ENCODE measurements at places on chromosomes 5 and 9.
A peak's percentile ranks its signal among the peaks of the same experiment; 100 is the strongest.

DNA sequence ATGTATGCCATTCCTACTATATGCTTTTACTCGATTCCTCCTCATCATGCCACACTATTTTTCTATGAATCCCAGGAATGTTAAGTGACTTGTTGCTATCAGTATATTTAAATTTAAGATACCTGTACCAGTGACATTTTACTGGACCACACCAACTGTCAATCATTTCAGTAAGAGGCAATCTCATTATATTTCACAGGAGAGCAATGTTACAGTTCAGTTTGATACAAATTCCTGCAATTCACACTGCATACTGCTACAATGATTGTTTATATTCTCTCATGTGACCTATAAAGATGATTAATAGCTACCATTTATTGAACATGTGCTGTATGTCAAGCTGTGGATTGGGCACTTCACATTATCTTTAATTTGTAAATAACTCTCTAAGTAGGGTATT is 30.0 kb downstream of the SPEF2 start:
- no peak for DNase-seq

GRCh38 chr5:111834926-111835599 is 78.1 kb upstream of the NREP start:
- no peak for DNase-seq

DNA sequence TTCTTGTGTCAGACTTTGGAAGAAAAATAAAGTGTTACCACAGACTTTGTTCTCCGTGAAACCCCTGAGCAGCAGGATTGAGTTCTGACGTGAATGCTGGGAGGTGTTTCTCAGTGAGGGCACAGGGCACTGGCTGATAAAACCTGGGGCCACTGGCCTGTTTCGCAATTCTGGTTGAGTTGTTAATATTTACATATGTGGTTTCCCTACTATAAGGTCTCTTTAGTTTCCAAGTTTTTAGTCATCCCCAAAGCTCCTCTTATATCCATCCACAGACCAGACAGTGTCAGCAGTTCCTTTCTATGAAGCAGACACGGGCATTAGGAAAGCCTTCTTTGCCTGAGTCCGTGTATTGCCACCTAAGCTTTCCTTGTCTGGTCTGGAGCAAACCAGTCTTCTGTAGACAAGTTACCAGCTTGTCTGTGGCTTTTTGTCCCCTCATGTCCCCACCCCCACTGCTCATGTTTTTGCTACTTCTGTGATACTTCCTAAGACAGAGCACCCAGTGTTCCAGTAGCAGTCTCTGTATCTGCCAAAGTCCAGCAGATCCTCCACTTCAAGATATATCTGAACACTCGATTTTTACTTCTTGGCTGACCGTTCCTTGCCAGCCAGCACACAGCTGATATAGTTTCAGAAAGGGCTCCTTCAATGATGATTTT is 42.0 kb downstream of the ACO1 start:
- DNase-seq = no peak

DNA sequence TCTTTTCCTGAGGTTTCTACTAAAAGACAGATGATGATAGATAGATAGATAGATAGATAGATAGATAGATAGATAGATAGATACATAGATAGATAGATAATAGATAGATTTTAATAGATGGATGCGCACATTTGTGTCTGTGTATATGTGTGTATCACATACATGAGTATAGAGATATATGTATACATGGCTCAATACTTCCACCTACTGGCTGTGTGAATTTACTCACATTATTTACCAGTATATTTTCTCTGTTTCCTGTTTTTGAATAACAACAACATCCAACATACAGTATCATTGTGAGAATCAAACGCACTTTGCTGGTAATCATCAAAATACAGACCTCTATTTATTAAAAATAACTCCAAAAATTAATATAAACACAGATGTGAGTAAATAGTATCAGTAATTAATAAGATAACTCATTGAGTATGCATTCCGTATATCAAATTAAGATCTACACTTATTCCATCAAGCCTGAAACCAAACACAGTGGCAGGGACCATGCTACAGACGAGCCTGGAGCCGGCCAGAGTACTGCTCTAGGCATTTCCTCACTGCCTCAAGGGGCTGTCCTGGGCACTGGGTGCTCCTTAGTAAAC is 338.0 kb downstream of the SEMA5A start:
- DNase-seq = no peak

- no peak for DNase-seq
These were observed 214.9 kb upstream of the IL12B start for GRCh38 chr5:159545156-159545555.

GRCh38 chr5:106957336-106957735 is 713.4 kb downstream of the EFNA5 start:
- no peak for DNase-seq

DNA sequence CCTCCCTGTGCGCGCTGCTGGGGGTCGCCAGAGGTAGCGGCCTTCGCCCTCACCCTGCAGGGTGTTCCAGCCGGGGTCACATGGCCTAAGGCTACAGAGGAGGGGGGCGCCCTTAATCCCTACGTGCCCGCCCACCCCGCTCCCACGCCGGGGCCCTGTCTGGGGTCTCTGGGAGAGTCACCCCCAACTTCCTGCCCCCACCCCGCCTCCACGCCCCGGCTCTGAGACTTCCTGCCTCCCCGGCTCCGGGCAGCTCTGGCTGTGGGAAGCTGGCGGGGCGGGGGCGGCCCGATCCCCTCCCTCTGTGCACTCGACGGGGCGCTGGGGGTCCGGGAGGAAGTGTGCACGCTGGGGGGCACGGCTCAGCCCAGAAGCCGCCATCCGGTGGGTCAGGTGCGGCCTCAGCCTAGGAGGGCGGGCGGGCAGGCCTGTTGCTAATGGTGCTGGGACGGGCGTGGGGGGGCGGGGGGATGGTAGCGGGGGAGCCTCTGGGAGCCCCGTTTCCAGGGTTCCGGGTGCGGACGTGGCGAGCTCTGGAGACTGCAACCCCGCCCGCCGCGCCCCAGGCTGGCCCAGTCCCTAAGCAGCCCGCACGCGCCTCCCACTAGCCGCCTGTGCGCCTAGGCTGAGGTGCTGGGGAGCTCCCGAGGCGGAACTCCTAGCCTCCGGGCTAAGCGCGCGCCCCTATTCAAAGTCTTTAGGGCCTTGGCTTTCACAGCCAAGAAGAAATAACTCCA is 61.6 kb downstream of the CXXC5 start:
- DNase-seq = no peak

DNA sequence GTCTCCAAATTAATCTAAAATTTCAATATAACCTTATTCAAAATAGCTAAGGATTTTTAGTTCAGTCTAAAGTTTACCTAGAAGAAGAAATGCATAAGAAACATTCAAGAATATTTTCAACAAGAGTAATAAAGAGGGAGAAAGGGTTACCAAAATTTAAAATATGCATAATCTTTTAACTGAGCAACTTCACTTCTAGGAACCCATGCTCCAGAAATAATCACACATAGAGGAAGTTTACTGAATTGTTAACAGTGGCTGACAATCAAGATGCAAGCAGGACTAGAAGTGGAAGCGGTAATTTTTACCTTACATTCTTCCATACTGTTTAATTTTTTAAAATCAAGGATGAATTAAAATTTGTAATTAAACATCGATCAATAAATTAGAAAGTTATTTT is 1.9 kb downstream of the PJA2 start:
- DNase-seq = no peak

GRCh38 chr9:84921175-84921574 is 251.6 kb downstream of the NTRK2 start:
- DNase-seq = no peak

DNA sequence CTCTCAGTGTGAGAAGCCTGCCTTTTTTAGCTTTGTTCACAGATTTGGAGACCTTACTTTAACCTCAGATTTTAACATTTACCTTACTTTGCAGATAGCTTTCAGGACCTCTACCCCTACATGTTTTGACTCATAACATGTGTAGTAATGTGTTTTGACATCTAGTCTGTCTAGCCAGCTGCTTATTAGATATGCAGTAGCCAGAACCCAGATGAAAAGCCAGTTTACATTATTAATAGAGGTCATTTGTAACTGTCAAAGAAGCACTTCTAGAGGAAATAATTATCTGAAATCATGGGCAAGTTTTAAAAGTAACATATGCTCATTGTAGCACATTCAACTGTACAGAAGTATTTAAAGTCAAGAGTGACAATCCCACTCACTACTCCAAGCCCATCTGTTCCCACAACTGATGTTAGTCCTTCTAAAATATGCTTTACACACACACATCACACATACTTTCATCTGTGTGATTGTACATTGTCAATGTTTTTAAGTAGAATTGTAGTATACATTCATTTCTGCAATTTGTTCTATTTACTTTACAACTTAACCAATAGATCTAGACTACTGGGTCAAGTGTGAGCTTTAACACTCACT is 71.8 kb upstream of the NIPAL4 start:
- DNase-seq = no peak

DNA sequence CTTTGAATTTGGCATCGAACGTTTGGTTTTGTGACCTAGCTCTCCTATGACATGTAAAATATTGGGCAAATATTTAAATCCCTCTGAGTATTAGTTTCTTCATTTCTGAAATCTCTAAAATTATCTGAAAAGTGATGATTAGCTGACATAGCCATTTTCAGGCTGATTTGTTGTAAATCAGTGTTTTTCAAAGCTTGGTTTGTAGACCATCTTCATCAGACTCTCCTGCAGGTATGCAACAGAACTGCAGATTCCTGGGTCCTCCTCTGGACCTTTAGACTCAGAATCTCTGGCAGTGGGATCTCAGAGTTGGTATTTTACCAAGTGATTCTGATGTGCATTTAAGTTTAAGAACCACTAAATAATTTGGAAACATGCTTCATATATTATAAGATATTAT is 38.9 kb upstream of the NMUR2 start:
- no peak for DNase-seq

DNA sequence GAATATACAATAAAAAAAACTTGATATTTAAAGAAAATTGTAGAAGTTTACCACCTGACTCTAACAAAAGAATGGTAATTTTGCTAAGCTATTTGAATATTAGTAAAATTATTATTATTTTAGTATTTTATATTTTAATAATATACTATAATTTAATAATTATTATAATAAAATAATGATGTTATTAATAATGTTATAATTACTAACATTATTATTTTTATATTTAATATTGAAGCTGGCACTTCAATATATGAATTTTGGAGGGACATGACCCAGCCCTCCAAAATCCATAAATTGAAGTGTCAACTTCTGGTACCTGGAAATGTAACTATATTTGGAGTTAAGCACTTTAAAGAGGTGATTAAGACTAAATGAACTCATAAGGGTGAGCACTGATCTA is 486.1 kb upstream of the CDH9 start:
- no peak for DNase-seq

- no peak for DNase-seq
These were observed 13.0 kb downstream of the NREP start for GRCh38 chr5:111743988-111744387.

DNA sequence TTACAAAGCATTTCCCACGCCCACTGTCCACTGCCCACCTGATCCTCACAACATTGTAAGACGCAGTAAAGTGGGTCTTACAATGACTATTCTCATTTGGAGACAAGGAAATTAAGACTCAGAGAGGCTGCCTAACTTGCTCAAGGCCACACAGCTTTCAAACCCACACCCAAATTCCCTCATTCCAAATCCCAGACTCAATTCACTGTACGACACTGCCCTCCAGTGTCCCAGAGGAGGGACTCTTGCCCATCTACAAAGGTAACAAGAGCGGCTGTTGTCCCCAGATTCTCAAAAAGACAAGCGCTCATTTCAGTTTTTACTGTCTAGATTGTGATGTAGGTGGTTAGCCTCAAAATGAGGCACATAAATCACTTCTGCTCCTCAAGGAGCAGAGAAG is 184.6 kb downstream of the ACTL7B start:
- no peak for DNase-seq

DNA sequence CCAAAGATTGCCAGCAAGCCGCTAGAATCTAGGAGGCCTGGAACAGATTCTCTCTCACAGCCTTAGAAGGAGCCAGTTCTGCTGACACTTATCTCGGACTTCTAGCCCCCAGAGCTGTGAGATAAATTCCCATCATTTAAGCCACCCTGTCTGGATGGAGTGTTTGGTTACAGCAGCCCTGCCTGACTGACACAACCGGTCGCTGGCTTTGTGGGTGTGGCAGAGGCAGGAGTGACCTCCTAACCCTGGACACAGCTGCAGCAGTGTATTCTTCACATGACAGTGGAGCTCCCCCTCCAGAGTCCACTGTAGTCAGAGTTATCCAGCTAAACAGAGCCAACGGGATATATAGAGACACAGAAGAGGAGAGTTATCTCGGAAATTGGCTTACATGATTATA is 21.2 kb upstream of the IL17B start:
- DNase-seq = no peak

DNA sequence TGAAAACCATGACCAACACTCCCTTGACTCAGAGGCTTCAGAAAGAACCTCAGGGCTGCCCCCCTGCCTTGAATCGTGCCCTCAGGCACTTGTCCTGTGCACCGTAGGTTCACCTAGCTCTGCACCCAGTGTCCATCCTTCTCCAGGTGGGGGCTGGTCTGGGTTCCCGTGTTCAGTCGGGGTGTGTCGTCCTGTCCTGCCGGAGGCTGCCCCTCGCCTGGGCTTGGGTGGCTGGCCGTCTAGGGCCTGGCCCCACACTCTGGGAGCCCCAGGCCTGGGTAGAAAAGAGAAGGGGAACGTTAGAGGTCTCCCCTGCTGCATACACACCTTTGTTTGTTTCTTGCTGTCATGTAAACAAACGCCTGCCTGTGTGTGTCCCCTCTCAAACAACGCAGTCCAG is 29.3 kb downstream of the CATSPER3 start:
- DNase-seq = no peak

DNA sequence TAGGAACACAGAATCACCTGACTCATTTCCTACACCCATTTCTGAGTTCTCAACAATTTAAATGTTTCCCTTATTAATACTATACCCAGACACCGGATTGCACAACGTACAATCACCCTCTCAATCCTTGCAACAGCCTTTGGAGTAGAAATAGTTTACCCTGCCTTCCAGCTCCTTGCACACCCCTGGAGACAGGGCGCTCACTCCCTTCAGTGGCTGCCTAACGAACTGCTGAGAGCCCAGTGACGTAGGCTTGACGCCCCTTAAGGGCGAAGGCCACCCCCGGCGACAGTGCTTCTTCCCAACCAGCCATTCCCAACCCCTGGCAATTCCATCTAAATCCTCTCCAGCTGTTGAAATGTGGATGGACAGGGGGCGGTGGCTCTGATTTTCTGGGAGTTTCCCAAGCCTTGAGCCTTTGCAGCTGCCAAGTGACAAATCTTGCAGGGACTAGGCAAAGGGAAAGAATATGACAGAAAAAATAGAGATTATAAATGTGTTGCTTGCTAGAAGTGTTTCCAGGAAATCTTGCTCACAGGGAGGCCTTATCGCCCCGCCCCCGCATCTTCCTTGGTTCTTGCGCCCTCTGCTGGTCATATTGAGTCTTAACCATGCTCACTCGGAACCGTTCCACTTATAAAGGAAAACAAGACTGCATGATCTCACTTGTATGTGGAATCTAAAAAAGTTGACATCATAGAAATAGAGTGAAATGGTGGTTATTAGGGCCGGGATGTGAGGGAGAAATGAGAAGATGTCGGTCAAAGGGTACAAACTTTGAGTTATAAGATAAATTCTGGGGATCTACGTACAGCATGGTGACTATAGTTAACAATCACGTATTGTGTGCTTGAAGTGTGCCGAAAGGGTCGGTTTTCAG is 7.6 kb upstream of the BARX1 start:
- DNase-seq = peak; percentile 38

- no peak for DNase-seq
These were observed 5.5 kb upstream of the STOML2 start for GRCh38 chr9:35108461-35108860.
